ENCODE measurements at places on chromosomes 3 and 15. TPM values are rescaled to one million over a fixed set of nuclear protein-coding genes. Genes with fewer than 3 reads are reported as not detected.

DNA sequence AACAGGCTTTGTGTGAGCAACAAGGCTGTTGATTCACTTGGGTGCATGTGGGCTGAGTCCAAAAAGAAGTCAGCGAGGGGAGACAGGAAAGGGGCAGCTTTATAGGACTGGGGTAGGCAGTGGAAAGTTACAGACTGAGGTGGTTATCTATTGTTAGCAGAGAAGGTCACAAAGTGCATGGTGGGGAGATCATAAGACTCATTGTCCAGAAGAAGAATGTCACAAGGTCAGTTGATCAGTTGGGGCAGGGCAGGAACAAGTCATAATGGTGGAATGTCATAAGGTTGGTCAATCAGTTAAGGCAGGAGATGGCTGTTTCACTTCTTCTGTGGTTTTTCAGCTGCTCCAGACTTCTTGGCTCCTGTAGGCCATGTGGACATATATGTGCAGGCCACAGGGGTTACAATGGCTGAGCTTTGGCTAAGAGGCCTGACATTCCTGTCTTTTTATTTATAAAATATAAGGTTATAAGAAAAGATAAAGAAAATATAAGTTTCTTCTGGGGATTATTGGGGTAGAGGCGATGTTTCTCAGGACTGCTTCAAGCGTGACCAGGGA, 69.5 kb upstream of the SNTN start:
- no peak for DNase-seq

DNA sequence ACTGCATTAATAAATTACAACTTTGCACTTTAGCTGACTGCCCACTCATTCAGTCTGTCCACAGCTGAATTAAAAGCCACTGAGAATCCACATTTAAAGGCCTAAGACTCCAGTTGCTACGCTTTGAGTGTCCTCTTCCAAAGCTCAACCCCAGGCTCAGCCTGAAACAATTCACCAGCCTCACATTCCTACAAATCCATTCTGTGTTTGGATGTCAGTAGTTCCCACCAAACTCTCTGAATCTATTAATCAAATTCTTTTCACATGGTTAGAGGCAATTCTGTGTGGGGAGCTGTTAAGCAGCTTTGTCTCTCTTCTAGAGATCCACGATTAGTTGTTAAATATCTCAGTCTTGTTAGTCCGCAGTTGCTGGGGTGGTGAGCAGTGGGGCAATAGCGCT, 116.8 kb upstream of the UBE2E2 start:
- no peak for DNase-seq

DNA sequence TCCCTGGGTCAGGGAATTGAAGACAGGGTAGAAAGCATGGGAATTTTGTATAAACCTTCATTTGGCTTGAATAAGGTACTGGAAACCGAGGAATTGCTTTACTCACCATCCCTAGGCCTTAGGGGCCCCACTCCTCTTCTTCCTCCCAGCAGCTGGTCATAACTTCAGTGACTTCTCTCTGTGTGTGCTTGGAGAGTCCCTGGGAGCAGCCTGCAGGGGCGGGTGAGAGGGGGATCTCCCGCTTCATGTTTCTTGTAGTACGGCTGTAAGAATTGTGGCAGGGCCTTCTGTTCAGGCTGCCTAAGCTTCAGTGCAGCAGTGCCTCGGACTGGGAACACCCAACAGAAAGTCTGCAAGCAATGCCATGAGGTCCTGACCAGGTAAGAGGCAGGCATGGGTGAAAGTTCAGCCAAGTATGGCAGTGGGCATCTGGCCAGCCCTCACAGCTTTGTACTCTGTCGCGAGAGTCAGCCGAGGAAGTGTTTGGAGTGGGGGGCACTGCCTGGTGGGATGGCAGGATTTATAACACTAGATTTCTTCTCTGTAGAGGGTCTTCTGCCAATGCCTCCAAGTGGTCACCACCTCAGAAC, 1.7 kb upstream of the DNAJC17 start:
- no peak for DNase-seq

DNA sequence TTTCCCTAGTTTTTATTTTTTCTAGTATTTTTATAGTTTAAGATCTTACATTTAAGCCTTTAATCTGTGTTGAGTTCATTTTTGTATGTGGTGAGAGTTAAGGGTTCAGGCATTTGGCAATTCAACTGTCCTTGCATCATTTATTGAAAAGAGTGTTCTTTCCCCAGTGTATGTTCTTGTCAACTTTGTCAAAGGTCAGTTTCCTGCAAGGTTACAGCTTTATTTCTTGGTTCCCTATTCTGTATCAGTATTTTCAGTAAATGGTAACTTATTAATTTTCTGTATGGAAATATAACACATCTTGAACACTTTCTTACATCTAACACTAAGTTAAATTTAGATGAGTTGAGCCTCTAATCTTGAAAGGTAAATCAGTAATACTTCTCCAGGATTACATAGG, 1770.1 kb downstream of the OTOL1 start:
- no peak for DNase-seq

MOBP gene
- total RNA-seq: 0.57 TPM

KBTBD8 gene
- total RNA-seq: 4.1 TPM

GRCh38 chr15:33029109-33029652, 165.3 kb downstream of the FMN1 start:
- no peak for DNase-seq

- no peak for DNase-seq
These were observed 5.3 kb downstream of the BHLHE40 start for GRCh38 chr3:4984511-4984864.

- no peak for DNase-seq
These were observed 27.8 kb downstream of the RBPMS2 start for GRCh38 chr15:64747578-64747977.

FSTL1 gene
- total RNA-seq: 18.5 TPM

DNA sequence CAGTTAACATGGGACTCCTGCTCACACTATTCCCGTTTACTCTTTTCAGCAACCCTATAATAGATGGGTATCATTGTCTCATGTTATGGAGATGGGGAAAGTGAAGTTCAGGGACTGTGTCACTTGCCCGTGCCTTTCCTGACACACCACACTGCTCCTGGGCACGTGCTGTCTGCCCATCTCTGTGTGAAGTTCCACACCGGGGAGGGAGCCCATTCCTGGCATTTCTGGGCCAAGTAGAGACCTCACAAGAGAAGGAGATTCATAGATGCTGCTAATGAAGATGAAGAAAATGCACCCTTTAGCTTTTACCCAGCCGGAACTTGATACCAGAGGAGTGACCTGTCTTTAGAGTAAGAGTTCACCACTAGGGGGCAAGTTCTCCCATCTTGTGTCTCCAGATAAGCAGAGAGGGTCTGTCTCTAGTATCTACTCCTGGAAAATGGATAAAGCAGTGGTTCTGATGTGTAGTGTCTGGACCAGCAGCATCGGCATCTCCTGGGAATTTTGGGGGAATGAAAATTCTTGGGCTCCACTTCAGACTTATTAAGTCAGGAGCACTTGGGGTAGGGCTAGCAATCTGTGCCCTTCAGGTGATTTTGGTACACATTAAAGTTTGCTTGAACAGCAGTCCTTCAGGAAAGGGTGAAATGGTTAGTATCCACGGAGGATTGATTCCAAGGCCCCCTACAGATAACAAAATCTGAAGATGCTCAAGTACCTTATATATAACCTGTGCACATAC, 2.0 kb upstream of the TOPBP1 start:
- peak; percentile 52 for DNase-seq

GRCh38 chr3:69409831-69410230, 23.9 kb upstream of the FRMD4B start:
- no peak for DNase-seq

MRAS gene
- total RNA-seq: 13.2 TPM

- no peak for DNase-seq
These were observed 145.7 kb upstream of the PLAAT1 start for GRCh38 chr3:193095366-193095765.

DNA sequence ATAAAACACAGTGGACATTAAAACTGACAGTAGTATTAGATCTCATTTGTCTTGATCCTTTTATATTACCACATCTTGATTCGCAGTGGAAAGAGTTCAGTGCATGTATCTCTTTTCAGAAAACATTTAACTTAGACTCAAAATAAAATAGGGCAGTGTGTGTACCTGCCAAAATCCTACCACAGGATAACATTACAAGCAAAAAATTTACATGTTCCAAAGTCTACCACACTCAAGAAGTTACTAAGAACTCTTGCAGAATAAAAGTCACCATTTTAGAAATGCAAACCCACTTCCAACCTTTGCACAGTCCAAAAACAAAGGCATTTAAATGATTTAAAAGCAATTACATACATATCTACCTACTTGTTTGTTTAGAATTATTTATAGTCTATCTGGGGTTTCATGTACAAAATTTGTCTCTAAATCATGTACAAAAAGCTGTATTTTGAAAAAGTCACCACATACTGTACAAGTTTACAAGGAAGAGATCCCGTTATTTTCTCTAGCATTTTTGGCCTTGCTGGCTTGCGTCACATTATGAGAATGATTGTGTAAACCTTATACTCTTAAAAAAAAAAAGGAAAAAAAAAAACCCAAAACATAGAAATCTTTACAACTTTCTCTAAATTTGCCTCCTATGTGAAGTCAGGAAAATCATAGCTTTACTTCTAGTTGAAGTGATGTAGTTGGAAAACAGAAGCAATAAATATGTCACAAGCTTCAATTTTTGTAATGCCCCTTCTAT, 153.8 kb downstream of the ADAM10 start:
- DNase-seq: no peak

GRCh38 chr3:46536758-46537157, 29.3 kb downstream of the LRRC2 start:
- no peak for DNase-seq

- no peak for DNase-seq
These were observed 74.9 kb downstream of the CEMIP start for GRCh38 chr15:80854104-80854503.

VGLL3 gene
- total RNA-seq: 40.0 TPM

AP3B2 gene
- 24.7 TPM for total RNA-seq

GRCh38 chr3:190492129-190492528, 21.8 kb upstream of the IL1RAP start:
- no peak for DNase-seq

DNA sequence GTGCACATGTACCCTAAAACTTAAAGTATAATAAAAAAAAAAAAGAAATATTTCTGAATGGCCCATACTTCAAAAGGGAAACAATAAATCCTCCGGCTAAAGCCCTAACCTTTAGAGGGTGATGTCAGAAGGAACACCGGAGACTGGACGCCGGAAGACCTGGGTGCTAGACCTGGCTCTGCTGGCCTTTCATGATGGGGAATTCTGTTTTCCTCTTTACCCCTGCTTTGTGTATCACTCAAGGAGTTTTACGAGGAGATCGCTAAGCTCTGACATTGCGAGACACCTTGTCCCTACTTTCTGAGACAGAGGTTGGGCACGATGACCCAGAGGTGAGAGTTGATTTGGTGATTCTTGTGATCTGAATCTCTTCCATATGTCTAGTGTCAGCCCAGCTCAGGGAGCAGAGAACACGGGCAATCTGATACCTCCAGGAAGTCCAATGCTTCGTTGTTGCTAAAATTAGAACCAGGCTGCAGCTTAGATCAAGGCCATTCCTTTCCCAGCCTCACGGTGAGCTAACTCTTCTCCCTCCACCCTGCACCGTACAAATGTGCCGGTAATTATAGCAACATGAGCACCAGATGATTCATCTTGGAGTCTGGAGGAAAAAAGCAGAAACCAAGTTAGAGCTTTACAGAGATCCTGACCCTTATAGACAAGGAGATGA, 42.0 kb upstream of the CFAP161 start:
- DNase-seq: no peak

GOLGA8F gene
- not detected for total RNA-seq

DNA sequence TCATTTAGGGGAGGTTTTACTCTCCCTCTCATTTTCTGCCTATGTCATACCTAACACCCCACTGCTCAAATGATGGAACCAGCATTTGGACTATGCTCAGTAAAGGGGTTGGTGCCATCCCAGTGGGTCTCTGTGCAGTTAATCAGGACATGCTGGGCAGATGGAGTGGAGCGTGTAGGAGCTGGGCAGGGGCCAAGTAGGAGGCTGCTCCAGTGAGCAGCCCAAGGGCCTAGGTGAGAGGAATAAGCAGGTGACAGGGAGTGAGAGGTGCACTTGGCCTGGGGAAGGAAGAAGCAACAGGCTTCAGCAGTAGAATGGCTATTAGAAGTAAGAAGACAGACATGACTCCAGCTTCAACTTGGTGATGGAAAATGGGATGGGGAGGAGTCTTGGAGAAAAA, 72.2 kb downstream of the EPHB1 start:
- no peak for DNase-seq

DNA sequence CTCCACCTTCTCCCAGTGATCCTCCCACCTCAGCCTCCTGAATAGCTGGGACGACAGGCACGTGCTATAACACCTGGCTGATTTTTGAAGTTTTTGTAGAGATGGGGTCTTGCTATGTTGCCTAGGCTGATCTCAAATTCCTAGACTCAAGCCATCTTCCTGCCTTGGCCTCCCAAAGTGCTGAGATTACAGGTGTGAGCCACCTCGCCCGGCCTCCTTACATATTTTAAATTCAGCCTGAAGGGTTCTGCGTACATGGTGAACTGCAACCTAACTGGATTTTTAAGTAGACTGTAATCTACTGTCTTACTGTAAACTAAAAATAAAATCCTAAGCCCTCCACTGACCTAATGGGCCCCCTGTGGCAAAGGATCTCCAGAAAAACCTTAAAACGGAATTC, 34.1 kb downstream of the MASP1 start:
- no peak for DNase-seq

GRCh38 chr3:14396031-14396692, 6.2 kb upstream of the SLC6A6 start:
- DNase-seq: no peak

GRCh38 chr3:71127844-71128243, 455.7 kb downstream of the FOXP1 start:
- no peak for DNase-seq

DNA sequence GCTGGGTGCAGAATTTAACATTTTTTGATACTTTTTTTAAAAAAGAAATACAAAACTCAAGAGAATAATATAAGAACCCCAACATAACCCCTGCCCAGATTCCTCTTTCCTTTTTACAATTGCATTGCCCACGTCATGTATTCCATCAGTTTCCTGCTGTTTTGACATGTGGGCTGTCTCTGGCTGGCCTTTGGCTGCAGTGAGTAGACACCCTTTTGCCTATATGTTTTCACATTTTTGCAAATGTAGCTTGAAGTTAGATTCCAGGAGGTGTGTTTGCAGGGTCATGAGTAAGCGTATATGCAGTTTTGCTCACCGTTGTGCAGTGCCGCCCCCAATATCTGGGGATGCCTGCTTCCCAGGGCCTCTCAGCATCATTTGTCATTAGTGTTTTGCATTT, 28.0 kb upstream of the ATP10A start:
- no peak for DNase-seq

PLCL2 gene
- total RNA-seq: 5.8 TPM

PLA2G4E gene
- total RNA-seq: 0.09 TPM

PLSCR5 gene
- total RNA-seq: not detected

DNA sequence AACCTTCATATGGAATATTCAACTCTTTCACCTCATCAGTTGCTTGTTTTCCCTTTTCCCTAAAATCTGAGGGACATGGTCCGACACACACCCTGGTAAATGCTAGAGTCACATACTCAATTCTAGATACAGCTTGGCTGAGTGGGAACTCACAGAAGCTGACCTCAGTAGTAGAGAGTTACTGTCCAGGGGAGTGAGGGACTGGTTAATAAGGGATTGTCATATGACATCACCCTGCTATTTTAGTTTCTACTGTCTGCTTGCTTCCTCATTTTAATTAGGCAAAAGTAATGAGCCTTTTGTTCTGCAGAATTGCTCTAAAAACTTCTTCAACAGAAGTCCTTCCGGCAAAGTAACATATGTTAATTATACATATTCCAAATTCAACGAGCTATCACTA, 244.5 kb downstream of the ZIC4 start:
- no peak for DNase-seq

- DNase-seq: peak; percentile 96
These were observed 30.5 kb upstream of the SRP14 start for GRCh38 chr15:40069178-40070165.

FBXW12 gene
- not detected for total RNA-seq

- no peak for DNase-seq
These were observed 239.1 kb downstream of the MCTP2 start for GRCh38 chr15:94470492-94470891.

TF gene
- 1.1 TPM for total RNA-seq
